ENCODE measurements at places on chromosomes 2 and 18. TPM values are rescaled to one million over a fixed set of nuclear protein-coding genes. Genes with fewer than 3 reads are reported as not detected.
A peak's percentile ranks its signal among the peaks of the same experiment; 100 is the strongest.

DNA sequence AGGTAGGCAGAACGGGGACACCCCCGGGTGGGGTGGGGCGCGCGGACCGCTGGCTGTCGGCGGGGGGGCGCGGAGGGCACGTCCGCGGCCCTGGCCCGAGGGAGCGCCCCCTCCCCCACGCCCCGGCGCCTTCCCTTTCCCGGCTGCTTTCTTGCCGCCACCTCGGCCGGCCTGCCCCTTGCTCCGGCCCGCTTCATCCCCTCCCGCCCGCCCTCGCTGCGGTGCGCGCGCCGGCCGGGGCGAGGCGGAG is 443 bp downstream of the VAPA start:
- no peak for DNase-seq

GRCh38 chr2:6181926-6182325 is 489.7 kb downstream of the SOX11 start:
- DNase-seq = no peak

GRCh38 chr18:6741786-6742185 is 12.3 kb downstream of the ARHGAP28 start:
- no peak for DNase-seq

- DNase-seq = no peak
These were observed 122.3 kb downstream of the CHST9 start for GRCh38 chr18:27062802-27063201.

DNA sequence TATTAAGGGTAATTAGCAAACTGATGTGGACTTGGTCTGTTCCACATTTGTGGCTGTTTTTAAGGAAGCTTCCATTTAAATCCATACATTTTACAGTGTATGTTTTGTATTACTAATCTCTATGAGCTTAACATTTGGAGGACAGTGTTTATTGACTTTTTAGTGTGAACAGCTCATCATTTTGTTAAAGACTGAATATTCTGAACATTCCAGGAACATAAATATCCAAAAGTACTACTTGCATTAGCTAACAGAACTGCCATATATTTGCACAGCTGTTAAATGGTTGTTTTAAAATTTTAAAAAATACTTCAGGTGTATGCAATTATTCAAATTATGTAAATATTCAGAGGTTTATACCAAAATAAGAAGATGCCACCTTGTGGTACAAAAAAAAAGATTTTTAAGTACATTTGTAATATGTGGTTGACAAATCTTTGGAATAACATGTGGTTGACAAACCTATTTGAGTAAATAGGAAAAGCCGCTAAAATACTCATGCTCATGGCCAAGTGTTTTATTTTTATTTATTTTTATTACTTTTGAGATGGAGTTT is 439.7 kb upstream of the FANCL start:
- no peak for DNase-seq

Gene TMEM247
- not detected for polyA plus RNA-seq

DNA sequence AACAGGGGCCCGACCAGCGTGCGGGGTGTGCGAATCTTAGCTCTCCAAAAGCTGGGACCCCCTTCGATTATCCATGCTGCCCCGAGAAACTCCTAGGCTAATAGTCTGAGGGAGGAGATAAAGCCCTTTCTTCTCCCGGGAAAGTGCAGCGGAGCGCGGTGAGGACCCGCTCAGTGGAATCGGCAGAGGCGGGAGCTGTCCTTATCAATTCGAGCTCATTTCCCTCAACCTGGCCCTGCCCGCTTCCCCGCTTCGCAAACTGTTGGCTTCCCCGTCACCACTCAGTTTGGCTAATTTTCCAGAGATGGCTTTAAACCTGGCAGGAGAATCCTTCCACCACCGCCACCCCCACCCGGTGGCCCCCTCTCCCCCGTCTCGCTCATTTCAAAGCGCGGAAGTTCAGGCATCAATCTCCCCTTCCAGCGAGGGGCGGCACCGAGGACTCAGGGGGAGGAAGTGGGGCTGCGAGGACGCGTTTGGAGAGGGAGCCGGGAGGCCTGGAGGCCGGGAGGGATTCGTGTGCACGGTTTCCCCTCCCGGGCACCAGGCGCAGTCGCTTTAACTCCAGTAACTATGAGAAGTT is 1.6 kb downstream of the KLHL14 start:
- no peak for DNase-seq

- DNase-seq = no peak
These were observed 139.4 kb downstream of the CYRIA start for GRCh38 chr2:16526193-16526592.

- DNase-seq = no peak
These were observed 60.5 kb downstream of the MSH6 start for GRCh38 chr2:47843407-47843806.

Gene GPAT2
- polyA plus RNA-seq = 3.2 TPM

- DNase-seq = peak; percentile 38
These were observed 600 bp downstream of the KATNAL2 start for GRCh38 chr18:46917803-46918600.

DNA sequence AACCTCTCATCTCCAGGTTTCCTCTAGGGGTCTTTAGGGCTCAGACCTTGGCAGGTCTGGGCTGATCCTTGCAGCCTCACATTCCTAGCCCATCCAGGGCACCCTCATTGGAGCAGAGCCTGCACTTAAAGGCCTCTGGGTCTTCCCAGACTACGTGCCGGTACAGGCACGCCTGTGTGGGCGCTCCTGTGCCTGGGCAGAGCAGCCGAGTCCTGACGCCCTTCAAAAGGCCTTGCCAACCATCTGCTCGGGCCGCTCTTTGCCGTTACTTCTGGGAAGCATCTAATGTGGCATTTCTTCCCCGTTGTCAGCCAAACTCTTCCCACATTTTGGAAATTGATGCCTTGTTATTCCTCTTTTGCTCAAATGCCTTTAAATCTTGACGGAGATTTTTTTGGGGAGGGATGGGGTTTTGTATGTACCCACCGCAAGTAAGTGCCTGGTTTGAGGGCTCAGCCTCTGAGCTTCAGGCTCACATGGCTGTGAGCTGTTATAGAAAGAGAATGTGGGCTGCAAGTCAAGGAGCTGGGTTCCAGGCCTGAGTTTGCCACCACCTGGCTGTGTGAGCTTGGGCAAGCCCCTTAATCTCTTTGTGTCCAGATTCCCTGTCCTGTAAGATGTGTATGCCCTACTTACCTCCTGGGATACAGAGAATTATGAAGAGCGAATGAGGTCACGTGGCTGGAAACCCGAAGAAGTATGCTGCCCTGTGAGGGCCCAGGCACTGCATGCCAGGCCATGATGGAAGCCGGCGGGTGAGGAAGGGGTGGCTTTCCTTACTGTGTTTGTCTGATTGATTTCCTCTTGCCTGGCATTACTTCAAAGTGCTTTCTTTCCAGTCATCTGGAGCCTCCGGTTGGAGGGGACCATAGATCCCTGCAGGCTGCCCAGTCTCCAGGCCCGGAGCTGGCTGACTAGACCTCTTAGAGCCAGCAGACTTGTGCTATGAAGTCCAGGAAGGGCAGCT is 20.6 kb downstream of the EHD3 start:
- DNase-seq = no peak

Gene CAPG
- 127 TPM for polyA plus RNA-seq

DNA sequence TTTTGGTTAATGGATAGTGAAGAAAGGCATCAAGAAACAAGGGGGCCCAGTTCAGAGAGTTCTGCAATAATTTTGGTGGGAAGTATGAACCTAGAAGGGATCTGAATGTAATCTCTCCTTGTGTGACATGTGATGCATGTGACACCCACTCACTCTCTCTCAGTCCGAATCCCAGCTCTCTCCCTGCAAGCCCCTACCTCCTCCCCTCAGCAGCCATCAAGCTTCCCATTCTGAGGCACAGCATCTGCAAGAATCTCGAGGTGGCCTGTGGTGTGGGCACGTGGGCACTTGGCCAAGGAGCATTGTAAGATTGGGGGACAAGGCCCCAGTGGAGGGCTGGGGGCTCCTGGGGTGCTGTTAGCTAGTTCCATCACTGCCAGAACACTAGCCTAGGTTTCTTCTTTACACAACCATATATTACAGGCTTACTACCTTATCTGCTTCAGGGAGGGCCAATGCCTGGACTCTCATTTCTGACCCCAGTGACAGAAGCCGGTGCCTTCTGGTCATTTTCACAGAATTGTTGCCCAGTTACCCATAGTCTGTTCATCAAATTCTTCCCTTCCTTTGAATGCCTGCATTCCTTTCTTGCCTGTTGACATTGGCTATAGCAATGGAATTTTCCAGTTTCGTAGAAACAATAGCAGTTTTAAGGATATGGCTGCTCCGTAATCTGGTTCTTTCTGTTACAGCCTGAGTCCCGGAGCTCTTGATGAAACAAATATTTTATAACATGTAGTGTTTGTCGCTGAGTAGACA is 13.3 kb upstream of the LCLAT1 start:
- no peak for DNase-seq

- no peak for DNase-seq
These were observed 77.4 kb downstream of the MERTK start for GRCh38 chr2:111975819-111976218.

Gene AMER3
- polyA plus RNA-seq = 0.12 TPM

GRCh38 chr2:134233728-134234136 is 20.1 kb upstream of the MGAT5 start:
- DNase-seq = no peak

DNA sequence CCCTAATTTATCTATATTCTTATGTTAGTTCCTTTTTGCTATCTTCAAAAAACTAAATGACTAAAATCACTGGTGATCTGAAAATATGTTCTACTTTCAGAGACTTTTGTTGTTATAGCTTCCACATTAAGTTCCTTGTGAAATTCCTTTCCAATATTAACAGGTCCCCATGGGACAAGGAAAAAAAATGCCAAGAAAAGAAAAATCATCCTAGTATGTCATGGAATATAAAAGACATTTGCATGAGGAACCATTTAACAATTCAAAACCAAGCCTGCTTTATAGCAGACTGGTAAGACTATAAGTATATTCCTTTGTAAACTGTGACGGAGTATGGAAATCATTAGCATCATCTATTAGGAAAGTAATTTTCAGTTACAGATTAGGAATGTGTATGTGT is 48.1 kb downstream of the COBLL1 start:
- DNase-seq = no peak

DNA sequence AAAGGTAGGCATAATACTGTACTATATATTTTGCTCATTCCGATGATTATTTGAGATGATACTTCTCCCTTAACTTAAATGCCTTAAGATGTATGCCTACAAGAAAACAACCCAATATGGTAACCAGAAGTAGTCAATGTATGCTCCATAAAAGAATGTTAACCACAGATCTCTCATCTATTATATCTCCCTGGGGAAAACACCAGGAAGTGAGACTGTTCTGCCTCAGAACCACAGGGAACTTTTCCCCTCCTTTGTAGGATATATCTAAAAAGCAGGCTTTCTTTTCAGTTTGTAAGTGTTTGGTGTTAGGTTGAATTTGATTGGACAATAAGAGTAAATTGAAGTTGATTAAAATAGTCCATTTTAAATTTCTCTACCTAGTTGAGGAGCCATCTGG is 1160.5 kb upstream of the NXPH2 start:
- no peak for DNase-seq

DNA sequence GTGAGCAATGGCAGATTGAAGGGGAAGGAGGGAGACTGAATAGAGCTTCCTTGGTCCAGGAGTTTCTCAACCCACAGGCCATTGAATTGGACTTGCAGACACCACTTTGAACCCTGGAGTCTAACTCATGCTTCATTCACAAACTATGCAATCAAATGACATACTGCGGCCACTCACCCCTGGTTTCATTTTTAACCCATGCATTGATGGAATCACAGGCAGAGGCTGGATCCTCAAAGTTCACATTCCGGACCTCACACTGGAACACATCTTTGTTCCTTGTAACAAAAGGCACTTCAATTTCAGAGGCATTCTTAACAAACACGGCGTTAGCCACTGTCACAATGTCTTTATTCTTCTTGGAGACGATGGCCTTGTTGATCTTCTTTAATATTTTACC is 40.7 kb downstream of the MRPL44 start:
- no peak for DNase-seq

- DNase-seq = no peak
These were observed 37.0 kb downstream of the STK39 start for GRCh38 chr2:168210216-168210894.

GRCh38 chr2:146414456-146414855 is 1430.4 kb upstream of the ACVR2A start:
- no peak for DNase-seq

GRCh38 chr2:9673914-9674481 is 43.2 kb upstream of the YWHAQ start:
- DNase-seq = no peak
